ENCODE measurements at places on chromosomes 7 and 10.

GRCh38 chr10:87925570-87925969, 62.1 kb downstream of the PTEN start:
- DNase-seq = no peak

- no peak for DNase-seq
Measured at GRCh38 chr10:127745861-127746260, 8.9 kb downstream of the FOXI2 start.

DNA sequence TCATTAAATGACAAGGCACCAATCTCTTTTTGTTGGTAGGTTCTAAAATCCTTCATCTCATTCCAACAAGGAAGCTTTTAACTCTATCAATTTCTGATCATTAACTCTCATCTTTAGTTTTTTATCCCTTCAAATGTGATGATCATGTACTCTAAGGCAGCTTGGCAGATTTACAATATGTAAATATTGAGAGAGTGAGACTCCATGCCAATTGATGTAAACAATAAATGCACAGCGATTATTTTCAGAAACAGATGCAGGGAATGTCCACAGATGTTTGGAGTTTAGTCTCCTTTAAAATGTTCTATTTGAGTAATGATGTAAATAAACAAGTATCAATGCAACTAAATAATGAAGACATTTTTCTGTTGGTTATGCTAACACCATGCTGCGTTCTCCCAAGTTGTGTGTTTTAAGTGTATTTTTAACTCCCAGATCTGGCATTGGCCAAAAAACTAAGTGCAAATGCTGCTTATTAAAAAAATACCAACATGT, 213.8 kb downstream of the AHR start:
- no peak for DNase-seq

- DNase-seq = no peak
Measured at GRCh38 chr10:131706952-131707351, 193.9 kb upstream of the PPP2R2D start.

DNA sequence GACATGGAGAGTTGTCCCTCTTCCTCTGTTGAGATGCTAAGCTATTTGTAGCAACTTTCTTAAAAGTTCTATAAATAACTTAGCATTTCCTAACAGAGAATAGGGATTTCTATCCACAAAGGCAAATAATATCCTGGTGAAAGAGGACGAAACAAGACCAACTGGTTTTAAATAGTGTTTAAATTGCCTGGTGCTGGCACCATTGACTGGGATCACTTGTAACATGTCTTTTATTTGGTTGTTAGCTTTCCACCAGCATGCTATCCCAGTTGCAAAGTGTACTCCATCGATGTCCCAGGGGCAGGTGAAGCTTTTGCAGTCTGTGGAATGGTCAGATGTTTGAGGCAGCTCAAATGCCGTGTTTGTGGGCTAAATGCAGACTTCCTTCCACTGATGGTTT, 3.7 kb downstream of the SUFU start:
- no peak for DNase-seq

DNA sequence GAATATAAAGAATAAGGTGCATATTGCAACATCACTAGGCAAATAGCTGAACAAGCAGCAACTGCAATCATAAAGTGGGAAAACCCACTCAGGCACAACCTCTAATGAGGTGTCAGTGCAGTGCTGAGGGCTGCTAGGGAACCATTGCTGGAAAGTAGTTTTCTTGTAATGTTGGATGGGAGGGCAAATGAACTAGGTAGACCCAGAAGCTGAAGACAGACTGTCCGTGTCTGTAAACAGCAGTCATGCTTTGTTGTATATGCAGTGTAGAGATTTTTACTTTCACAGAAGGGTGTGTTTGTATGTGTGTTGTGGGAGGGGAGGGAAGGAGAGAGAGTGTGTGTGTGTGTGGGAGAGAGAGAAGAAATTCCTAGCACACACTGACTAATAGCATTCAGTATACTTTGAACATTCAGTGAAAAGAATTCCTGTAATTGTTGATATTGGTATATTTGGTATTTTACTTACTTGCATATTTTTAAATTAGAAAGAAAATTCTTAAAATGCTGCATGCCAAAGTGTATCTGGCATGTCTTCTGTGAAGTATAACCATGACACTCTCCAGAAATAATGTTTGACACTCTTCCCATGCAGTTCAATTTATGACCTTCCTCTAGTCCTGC, 28.8 kb downstream of the ITGB8 start:
- DNase-seq = no peak

GRCh38 chr10:110643653-110644597, at the start of gene RBM20:
Gene RBM20, plus strand, starts transcription at chr10:110644336. Its CDS starts 119 bp downstream, at chr10:110644455.
- peak; percentile 18 for DNase-seq

GRCh38 chr7:17680943-17681351, 259.3 kb downstream of the SNX13 start:
- DNase-seq = peak; percentile 20

DNA sequence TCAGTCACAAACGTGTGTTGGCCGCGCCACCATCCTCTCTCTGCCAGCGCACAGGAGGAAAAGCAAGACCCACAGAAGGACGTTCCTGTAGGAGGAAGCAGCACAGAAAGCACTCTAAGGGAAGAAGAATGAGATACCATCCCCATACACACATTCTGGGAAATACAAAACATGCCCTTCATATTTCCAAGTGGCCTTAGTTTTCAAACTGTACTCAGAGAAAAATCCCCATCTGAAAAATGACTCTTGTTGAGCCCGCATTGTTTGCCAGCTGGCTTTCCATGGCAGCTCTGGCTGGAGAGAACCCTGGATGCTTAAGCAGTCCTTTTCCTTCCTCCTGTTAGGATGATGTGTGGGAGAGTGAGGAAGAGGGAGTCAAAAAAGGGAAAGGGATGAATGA, 33.1 kb downstream of the MTURN start:
- no peak for DNase-seq

DNA sequence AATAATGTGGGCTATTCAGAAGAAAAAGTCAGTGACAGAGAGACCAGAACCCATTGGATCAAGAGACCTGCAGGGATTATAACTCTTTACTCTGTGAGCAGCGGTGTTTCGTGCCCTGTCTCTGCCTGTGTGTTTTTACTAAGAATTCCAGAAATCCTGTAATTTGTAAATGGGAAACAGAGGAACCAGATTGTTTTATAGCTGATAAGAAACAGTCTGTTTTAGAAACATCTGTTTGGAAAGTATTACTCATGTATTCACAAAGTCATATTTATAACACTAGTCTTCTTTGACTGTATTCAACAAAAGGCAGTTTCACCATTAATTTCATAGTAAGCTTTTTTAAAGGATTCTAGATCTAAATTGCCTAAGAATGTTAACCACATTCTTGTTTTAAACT, 30.0 kb upstream of the VDAC2 start:
- DNase-seq = no peak

DNA sequence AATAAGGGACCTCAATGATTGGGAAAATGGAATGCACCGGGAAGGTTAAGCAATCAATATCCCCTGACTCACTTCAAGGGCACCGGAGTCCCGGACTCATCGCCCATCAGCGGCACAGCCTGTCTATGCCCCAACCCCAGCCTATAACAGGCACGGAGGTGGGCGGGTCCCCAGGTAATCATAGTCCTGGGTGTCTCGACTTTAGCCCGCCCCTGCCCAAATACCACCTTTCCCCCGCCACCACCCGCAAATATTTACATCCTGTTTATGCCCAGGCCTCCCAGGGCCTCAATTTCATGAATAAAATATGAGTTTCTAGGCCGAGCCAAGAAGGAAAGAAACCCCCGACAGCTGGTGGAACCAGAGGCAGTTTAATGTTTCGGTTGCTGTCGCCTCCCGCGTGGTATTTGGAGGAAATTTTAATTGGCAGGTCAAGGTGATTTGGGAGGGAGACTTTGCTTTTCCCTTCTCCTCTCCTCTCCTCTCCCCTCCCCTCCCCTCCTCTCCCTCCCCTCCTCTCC, 15.6 kb upstream of the RFC2 start:
- peak; percentile 57 for DNase-seq
